ENCODE measurements at places on chromosomes 5 and 9. TPM values are rescaled to one million over a fixed set of nuclear protein-coding genes. Genes with fewer than 3 reads are reported as not detected.

GRCh38 chr9:111917201-111917600 lies 20.6 kb downstream of the UGCG start:
- no peak overlapping the region for H3K4me3 ChIP-seq
- peaks cover 50% of the 10 kb centered on the region for H3K4me1 ChIP-seq
- H3K27me3 ChIP-seq = no peaks in the 10 kb centered on the region
- DNase-seq = no peak
- H3K36me3 ChIP-seq = peaks cover 33% of the 10 kb centered on the region

GRCh38 chr9:128275198-128276007 lies at the start of gene GOLGA2:
Gene GOLGA2, minus strand, starts transcription at chr9:128276007. Its CDS starts 31 bp downstream, at chr9:128275976.
- no peaks in the 10 kb centered on the region for H3K27me3 ChIP-seq
- H3K4me1 ChIP-seq = peaks cover 31% of the 10 kb centered on the region
- peaks cover 10% of the 10 kb centered on the region for H3K36me3 ChIP-seq
- peak; percentile 29 for DNase-seq
- H3K4me3 ChIP-seq = peak within 1 kb of the TSS; percentile 97

DNA sequence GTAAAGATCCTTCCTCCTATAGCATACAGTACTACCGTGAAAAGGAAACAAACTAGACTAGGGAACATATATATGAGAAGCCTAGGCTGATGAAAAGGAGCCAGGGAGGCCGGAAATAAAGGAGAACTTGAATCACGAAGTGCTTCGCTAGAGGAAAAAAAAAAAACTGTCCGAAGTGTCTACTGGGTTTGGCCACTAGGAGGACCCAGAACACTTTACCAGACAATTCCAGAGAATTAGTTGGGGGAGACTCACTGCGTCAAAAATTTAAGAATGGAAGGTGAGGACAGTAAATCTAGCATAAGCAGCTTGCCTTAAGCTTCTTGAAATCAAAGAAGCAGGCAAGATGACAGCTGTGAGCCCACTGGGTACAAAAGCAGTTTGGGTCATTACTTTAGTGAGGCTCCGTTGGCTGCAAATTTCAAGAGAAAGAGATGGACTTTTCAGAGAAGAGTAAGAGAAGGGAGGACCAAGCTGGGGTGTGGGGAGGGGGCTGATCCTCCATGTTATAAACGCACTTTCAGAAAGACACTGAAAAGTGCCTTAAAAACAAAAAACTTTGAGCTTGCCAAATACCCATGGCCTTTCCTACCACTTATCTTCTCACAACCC lies 47.4 kb downstream of the P4HA2 start:
- peaks cover 36% of the 10 kb centered on the region for H3K4me1 ChIP-seq

- H3K27ac ChIP-seq = peak overlapping the region; percentile 98
- H3K27me3 ChIP-seq = no peaks in the 10 kb centered on the region
- peak overlapping the region; percentile 38 for H3K4me3 ChIP-seq
- DNase-seq = peak; percentile 82
Measured at GRCh38 chr5:169805527-169805934, 168.5 kb downstream of the DOCK2 start.

DNA sequence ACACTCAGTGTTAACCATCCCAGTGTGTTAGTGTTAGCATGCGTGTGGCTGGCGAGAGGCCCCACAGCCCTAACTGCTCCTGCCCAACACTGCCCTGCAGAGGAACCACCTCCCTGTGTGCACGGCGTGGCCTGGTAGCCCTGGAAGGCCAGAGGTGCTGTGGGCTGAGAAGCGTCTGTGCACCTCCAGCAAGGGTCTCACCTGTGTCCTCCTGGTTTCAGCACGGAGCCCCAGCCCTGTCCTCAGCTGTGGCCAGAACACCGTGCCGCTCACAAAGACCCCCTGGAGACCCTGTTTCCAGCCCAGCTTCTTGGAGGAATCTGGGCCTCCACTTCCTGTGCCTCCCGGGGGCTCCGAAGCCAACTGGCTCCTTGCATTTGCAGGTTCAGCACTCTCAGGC lies 56.1 kb upstream of the NRARP start:
- H3K27me3 ChIP-seq = no peaks in the 10 kb centered on the region
- no peak overlapping the region for H3K27ac ChIP-seq
- H3K4me1 ChIP-seq = no peaks in the 10 kb centered on the region
- H3K4me3 ChIP-seq = no peak overlapping the region

DNA sequence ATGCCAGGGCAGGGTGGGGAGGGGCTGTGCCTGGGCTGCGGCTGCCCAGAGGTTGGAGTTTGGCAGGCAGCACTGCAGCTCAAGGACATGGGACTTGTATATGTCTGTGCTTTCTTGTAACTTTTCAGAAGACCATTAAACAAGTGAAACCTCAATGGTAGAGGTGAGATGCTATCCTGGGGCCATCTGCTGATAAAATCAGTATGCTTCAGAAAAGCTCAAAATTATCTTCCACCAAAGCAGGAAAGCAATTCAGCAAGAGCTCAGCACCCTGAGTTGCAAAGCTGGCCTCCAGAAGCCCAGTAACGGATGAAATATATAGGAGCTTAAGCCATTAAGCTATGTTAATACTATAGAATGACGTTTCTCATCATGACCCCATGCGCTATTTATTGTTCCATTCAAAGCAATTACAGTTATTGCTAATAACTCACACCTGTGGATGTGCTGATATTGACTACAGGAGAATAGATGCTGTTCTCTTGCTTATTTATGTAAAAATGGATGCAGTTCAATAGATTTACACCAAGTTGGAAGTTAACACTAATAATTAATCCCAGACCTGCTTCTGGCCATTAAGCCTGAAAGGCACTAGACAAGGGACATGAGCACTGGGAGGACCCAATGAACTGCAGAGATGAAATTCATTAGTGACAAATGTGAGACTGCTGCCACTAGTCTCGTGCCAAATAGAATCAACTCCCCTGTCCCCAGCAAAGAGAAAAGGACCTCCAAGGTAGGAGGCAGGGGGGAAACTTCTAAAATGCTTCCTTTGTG lies 316.3 kb upstream of the PANK3 start:
- no peak for DNase-seq
- H3K27me3 ChIP-seq = peaks cover 4% of the 10 kb centered on the region
- H3K36me3 ChIP-seq = no peaks in the 10 kb centered on the region
- no peak overlapping the region for H3K4me3 ChIP-seq

- peaks cover 54% of the 10 kb centered on the region for H3K36me3 ChIP-seq
- peaks cover 47% of the 10 kb centered on the region for H3K4me1 ChIP-seq
- H3K4me3 ChIP-seq = no peak overlapping the region
- peak overlapping the region; percentile 84 for H3K27ac ChIP-seq
- no peaks in the 10 kb centered on the region for H3K27me3 ChIP-seq
Measured at GRCh38 chr5:131466171-131466766, 168.8 kb downstream of the RAPGEF6 start.

- H3K27me3 ChIP-seq = peaks cover 8% of the 10 kb centered on the region
- H3K4me1 ChIP-seq = no peaks in the 10 kb centered on the region
- no peaks in the 10 kb centered on the region for H3K36me3 ChIP-seq
- no peak overlapping the region for H3K4me3 ChIP-seq
- H3K27ac ChIP-seq = no peak overlapping the region
- no peak for DNase-seq
Measured at GRCh38 chr9:119284118-119284517, 85.1 kb downstream of the BRINP1 start.

GRCh38 chr5:15286650-15287049 lies 213.3 kb upstream of the FBXL7 start:
- no peak overlapping the region for H3K4me3 ChIP-seq
- H3K27ac ChIP-seq = no peak overlapping the region
- no peaks in the 10 kb centered on the region for H3K27me3 ChIP-seq
- no peaks in the 10 kb centered on the region for H3K4me1 ChIP-seq
- DNase-seq = no peak

DNA sequence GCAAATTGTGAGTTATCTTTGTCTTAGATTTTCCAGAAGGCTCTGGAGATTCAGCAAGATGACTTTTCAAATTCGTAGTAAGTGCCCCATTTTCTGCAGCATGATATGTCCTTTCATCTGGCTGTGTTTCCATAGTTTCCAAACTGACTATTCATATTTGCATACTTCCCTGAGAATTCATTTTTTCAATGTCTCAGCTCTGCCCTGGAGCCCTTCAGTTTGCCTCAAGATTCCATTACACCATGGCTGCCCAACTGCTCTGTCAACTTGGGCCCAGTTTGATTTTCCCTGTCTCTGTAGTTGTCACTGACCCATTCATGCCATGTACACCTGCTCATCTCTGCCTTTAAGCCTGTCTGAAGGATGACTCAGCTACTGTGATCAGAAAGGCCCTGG lies 94.2 kb upstream of the RUSC2 start:
- peaks cover 2% of the 10 kb centered on the region for H3K27me3 ChIP-seq
- DNase-seq = no peak
- H3K36me3 ChIP-seq = no peaks in the 10 kb centered on the region
- no peak overlapping the region for H3K27ac ChIP-seq
- no peaks in the 10 kb centered on the region for H3K4me1 ChIP-seq

DNA sequence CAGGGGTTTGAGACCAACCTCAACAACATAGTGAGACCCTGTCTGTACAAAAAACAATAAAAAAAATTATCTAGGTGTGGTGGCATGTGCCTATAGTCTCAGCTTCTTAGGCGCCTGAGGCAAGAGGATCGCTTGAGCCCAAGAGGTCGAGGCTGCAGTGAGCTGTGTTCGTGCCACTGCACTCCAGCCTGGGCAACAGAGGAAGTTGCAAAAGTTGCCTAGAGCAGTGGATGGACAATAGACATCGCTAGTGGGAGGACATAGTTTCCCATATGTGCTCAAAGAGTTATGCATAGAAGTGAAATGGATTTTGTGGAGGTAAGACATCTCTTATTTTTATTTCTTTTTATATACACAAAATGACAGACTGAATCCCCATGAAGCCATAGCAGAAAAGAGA lies 19.0 kb downstream of the HNRNPK start:
- no peak overlapping the region for H3K4me3 ChIP-seq
- DNase-seq = no peak
- no peak overlapping the region for H3K27ac ChIP-seq
- H3K27me3 ChIP-seq = no peaks in the 10 kb centered on the region
- H3K36me3 ChIP-seq = peaks cover 9% of the 10 kb centered on the region

GRCh38 chr5:138605254-138605972 lies 30.2 kb upstream of the HSPA9 start:
- H3K4me1 ChIP-seq = peaks cover 25% of the 10 kb centered on the region
- H3K4me3 ChIP-seq = no peak overlapping the region
- H3K27me3 ChIP-seq = peaks cover 44% of the 10 kb centered on the region

GRCh38 chr5:168165977-168166376 lies 125.5 kb upstream of the WWC1 start:
- H3K4me3 ChIP-seq = no peak overlapping the region
- no peak overlapping the region for H3K27ac ChIP-seq
- DNase-seq = no peak
- H3K27me3 ChIP-seq = peaks cover 2% of the 10 kb centered on the region

GRCh38 chr5:157596487-157596886 lies 20.9 kb upstream of the ADAM19 start:
- H3K27me3 ChIP-seq = no peaks in the 10 kb centered on the region
- peaks cover 96% of the 10 kb centered on the region for H3K4me1 ChIP-seq
- H3K36me3 ChIP-seq = peaks cover 14% of the 10 kb centered on the region
- H3K4me3 ChIP-seq = peak overlapping the region; percentile 22

DNA sequence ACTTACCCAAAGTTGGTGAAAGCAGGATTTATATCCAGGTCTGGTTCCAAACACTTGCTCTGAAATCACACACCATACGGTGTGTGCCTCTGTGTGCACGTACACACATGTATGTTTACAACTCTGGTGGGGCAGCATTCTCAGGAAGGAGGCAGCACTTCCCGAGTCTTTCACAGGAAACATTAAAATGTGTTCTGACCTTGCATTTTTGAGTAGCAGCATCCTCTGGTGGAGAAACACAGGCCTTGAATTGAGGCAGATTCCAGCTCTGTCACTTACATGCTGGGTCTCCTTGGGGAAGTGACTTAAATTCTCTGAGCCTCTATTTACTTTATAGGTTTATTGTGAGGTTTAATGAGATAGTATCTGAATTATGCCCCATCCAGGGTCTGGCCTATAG lies 126.4 kb downstream of the RGS3 start:
- peaks cover 37% of the 10 kb centered on the region for H3K36me3 ChIP-seq
- H3K27ac ChIP-seq = peak overlapping the region; percentile 38
- no peak for DNase-seq

DNA sequence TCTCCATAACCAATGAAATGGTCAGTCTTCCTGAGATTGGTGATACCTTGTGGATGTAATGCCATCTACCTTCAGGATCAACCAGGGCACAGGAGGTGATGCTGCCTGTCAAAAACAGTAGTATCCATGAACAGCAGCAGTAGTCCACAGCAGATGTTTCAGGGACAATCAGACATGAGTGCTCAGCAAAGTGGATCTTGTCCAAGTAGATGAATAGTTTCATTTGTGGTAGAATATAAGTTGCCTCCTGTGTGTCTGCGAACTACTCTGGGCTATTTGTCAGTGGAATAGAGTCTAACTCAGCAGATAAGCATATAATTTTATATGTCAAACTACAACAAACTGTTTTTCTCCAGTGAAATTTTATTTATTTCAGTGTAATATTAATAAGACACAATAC lies 1860.1 kb upstream of the ACO1 start:
- no peak overlapping the region for H3K4me3 ChIP-seq
- H3K27me3 ChIP-seq = no peaks in the 10 kb centered on the region
- no peaks in the 10 kb centered on the region for H3K4me1 ChIP-seq
- no peak overlapping the region for H3K27ac ChIP-seq
- no peak for DNase-seq

- no peaks in the 10 kb centered on the region for H3K36me3 ChIP-seq
- no peak overlapping the region for H3K27ac ChIP-seq
- no peak overlapping the region for H3K4me3 ChIP-seq
- H3K27me3 ChIP-seq = peaks cover 39% of the 10 kb centered on the region
Measured at GRCh38 chr9:84139296-84140070, 158.9 kb downstream of the RMI1 start.

- H3K27me3 ChIP-seq = peaks cover 3% of the 10 kb centered on the region
- no peaks in the 10 kb centered on the region for H3K36me3 ChIP-seq
- peaks cover 3% of the 10 kb centered on the region for H3K4me1 ChIP-seq
Measured at GRCh38 chr5:66814146-66814991, 218.2 kb downstream of the MAST4 start.

DNA sequence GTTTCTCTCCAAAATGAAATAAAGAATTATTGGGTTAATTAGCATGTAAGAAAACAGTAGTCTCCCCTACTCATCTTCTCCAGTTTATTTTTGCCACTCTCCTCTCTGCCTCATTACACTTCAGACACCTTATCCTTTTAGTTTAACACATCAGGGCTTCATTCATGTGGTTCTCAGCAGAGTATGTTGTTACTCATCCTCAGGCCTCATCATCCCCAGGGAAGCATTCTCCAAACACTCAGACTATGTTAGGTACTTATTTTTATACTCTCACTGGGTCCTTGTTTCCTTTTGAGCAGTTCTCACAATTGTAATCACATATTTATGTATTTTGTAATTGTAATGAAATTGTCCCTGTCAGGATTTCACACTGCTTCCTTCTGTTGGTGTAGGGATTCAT lies 470.5 kb downstream of the PDE4D start:
- H3K27me3 ChIP-seq = no peaks in the 10 kb centered on the region
- H3K4me3 ChIP-seq = no peak overlapping the region
- H3K27ac ChIP-seq = no peak overlapping the region
- DNase-seq = no peak

FRMD3 gene
- total RNA-seq = 0.35 TPM

KCNV2 gene
- not detected for total RNA-seq

UNC5A gene
- not detected for total RNA-seq

SPATA31A3 gene
- total RNA-seq = not detected

PLAC8L1 gene
- total RNA-seq = 0.30 TPM

GPR150 gene
- total RNA-seq = 0.46 TPM

PCDHB10 gene
- total RNA-seq = not detected

EIF4EBP3 gene
- 17.3 TPM for total RNA-seq

SLC27A6 gene
- total RNA-seq = not detected

OR1Q1 gene
- total RNA-seq = not detected

MEF2C gene
- 0.12 TPM for total RNA-seq

TNFSF8 gene
- total RNA-seq = 42.3 TPM

CNTNAP3B gene
- not detected for total RNA-seq

DMRT3 gene
- not detected for total RNA-seq

UNC13B gene
- total RNA-seq = 4.0 TPM

RNF14 gene
- total RNA-seq = 35.7 TPM

CDH12 gene
- total RNA-seq = not detected
